T-helper 2 cell treated with Interferon-gamma antibody and Interleukin-4, amounts not matched to agents 5 μg/mL and 100 μg/mL, for 36 hours (primary cell): ENCODE measurements at places on chromosomes 4 and X.

- DNase-seq, result no peak
Measured at GRCh38 chrX:47583240-47583861, 1.1 kb downstream of the TIMP1 start.

- DNase-seq, result no peak
Measured at GRCh38 chr4:68732653-68733466, 62.4 kb upstream of the UGT2B15 start.

GRCh38 chr4:85725721-85726170 lies 250.8 kb downstream of the ARHGAP24 start:
- DNase-seq, result no peak

GRCh38 chr4:119652998-119653397 lies 24.4 kb upstream of the PDE5A start:
- DNase-seq, result no peak

DNA sequence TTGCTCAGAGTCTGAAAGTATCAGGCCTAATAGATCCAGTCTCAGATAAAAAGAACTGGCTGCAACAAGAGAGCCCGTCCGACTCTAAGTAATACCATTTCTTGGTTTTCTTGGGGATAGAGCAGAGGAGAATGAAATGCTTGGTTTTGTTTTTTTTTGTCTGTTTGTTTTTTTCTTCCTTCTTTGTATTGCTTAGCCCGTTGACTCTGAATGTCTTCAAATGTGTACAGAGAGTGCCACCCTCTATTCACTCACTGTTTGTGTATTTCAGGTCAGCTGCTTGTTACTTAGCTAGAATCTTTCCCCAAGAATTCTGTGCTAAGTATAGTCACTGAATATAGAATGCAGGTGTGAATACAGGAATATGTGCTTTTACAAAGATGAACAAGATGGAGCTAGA lies 5.7 kb upstream of the TMEM156 start:
- no peak for DNase-seq

GRCh38 chrX:39787999-39788398 lies 309.8 kb downstream of the BCOR start:
- DNase-seq, result no peak

GRCh38 chr4:70954032-70954431 lies 39.4 kb upstream of the DCK start:
- DNase-seq, result no peak

GRCh38 chr4:78753091-78753490 lies 23.1 kb upstream of the BMP2K start:
- no peak for DNase-seq

DNA sequence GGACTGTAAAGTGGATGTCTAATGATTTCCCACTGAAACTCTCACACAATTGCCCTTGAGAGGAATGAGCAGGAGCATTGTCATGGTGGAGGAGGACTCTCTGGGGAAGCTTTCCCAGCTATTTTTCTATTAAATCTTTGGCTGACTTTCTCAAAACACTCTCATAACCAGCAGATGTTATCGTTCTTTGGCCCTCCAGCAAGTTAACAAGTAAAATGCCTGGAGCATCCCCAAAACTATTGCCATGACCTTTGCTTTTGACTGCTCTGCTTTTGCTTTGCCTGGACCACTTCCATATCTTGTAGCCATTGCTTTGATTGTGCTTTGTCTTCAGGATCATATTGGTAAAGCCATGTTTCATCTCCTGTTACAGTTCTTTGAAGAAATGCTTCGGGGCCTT lies 120.2 kb upstream of the PDE5A start:
- no peak for DNase-seq

- no peak for DNase-seq
Measured at GRCh38 chr4:148477276-148477675, 35.1 kb upstream of the NR3C2 start.

GRCh38 chr4:39114436-39114835 lies 52.4 kb downstream of the KLHL5 start:
- DNase-seq, result no peak

DNA sequence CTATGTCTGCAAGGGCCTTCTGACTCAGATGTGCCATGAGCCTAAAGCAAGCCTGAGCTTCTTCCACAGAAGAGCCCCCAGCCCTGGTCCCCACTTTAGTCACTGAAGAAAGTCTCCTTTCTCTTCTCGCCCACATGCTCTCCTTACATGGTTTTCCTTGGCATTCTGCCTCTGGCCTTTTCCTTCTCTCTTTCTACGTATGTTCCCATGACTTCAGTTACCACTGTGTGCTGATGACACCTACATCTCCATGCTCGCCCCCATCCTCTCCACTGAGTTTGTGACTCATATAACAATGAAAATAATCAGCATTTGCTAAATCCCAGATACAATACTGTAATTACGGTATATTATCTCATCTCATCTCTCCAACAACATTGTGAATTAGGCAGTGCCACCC lies 149.3 kb downstream of the AMMECR1 start:
- DNase-seq, result no peak

DNA sequence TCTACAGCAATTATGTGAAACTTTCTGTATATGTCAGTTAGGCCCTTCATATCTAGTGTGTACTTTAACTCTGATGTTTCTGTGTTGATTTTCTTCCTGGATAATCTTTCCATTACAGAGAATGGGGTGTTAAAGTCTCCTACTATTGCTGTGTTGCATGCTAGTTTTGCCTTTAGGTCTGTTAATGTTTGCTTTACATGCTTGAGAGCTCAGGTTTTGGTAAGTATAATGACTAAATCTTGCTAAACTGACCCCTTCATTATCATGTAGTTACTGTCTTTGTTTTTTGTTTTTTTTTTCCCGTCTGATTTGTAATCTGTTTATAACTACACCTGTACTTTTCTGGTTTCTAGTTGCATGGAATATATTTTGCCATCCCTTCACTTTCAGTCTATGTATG lies 63.6 kb upstream of the UGT2B15 start:
- DNase-seq, result no peak

DNA sequence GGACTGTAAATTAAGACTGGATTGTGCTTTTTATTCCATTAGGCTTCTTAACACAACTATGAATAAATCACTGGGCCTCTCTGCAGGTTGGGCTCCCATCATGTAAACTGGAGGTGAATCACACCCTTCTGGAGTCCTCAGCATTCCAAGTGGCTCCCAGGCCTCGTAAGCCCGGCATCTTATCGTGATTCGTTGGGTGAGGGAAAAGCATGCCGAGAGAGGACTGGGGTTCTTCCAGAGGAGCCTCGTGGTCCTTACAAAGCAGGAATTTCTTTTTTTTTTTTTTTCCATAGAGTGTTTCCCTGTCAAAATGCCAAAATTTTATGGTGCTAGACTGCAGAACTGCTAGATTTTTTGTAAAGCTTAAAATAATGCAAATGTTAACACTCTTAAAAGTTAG lies 20.0 kb downstream of the CLDN22 start:
- no peak for DNase-seq

DNA sequence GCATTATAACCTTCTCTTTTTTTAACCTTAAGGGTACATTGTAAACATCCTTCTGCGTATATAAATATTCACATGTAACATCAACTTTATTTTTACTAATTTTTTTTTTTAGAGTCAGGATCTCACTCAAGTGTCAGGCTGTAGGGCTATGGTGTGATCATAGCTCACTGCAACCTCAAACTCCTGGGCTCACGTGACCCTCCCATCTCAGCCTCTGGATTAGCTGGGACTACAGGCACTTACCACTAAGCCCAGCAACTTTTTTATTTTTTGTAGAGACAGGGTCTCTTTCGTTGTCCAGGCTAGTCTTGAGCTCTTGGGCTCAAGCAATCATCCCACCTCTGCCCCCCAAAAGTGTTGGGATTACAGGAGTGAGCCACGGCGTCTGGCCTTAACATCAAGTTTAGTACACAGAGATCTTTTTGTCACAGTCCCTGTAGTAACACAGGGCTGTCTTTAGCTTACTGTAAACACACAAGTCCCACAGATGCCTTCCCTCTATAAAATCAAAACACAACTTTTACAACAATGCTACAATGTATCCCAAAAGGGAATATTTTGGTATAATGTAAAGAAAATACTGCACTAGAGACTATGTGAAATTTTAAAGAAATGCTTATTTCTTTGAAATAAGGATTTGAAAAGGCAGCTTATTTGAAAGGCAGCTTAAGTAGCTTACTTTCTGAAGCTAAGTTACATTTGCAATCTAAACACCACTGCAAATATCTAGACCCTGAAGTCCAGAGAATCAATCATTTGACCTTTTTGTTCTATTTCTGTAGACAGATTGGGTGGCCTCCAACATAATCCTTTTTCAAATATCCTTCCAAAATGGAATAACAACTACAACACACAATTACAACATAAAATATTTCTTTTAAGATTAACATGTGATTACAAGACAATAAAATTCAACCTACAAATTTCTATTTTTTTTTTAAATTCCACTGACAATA lies 116.0 kb downstream of the APBB2 start:
- no peak for DNase-seq

DNA sequence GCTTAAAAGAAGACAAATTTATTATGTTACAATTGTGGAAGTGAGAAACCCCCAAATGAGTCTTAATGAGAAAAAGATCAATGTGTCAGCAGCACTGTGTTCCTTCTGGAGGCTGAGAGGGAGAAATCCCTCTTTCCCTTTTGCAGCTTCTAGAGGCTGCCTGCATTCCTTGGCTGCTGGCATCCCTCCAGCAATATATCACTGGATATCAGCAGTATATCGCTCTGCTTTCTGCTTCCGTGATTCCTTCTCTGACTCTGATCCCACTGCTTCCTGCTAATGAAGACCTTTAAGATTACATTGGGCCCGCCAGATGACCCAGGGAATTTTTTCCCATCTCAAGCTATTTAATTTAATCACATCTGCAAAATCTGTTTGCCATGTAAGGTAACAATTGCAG lies 1008.0 kb downstream of the RAPGEF2 start:
- no peak for DNase-seq

DNA sequence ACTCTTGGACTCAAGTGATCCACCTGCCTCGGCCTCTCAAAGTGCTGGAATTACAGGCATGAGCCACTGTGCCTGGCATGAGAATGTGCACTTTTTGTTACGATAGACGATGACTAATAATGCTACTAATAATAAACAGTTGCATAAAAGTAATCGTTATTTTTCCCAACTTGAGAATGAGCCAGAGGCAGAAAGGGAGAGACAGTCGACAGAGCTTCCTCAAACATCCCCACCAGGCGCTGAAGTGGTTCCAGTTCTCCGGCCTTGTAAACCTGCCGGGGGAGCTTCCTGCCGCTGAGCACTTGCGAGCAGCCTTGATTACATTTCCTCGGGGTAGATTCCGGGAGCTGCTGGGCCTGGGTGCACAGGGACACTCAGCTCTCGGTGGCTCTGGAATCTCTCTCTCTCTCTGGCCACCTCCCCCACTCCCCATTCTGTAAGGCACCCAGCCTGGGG lies 8.9 kb upstream of the HTRA3 start:
- no peak for DNase-seq

DNA sequence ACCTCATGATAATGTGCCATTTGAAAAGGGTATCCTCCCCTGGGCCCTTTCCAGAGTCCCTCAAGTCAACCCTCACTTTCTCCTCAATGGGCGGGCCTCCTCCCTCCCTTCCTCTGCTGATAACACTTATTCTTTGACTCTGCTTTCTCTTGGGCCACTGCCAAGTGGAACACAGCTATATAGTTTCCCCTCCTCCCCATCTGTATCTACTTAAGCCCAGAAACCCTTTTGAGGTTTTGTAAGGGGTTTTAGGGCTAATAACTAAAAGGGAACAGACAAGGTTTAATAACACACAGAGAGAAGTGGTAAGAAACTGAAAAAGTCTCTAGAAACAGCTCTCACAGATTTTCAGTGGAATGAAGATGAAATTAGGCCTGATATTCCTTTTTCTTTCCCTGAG lies 116.7 kb downstream of the GPC3 start:
- DNase-seq, result no peak

- no peak for DNase-seq
Measured at GRCh38 chr4:93467484-93468155, 360.9 kb upstream of the ATOH1 start.

DNA sequence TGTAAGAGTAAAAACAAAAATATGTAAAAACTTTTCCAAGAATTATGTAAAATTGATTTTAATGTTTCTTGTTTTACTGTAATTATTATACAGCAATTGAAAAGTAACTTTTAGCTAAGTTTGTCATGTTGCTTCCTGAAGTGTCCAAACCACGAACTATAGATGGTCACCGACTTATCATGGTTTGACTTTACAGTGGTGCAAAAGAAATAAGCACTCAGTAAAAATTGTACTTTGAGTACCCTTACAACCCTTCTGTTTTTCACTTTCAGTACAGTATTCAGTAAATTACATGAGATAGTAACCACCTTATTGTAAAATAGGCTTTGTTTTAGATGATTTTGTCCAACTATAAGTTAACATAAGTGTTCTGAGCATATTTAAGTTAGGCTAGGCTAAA lies 93.8 kb downstream of the SLC10A6 start:
- DNase-seq, result no peak

GRCh38 chr4:176735300-176735699 lies 57.4 kb downstream of the VEGFC start:
- DNase-seq, result no peak

DNA sequence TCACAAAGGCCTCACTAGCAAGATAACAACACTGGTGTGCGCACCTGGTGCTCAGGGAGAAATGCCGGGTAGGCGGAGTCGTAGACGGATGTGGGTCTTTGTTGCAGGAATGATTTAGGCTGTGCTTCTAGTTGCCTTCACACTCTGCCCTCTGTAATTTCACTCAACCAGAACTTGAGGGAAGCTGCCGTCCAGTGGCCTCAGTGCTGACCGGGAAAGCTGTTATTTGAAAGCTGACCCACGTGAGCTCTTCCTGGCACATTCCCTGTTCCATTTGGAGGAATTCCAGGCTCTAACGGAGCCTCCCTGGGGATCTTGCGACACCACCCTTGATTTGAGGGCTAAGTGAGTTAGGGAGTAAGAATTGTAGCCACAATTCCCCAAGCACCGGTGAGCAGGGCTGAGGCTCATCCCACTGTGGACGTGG lies 15.9 kb downstream of the SH3TC1 start:
- DNase-seq, result no peak

- DNase-seq, result no peak
Measured at GRCh38 chr4:105909787-105910281, 14.6 kb downstream of the NPNT start.

DNA sequence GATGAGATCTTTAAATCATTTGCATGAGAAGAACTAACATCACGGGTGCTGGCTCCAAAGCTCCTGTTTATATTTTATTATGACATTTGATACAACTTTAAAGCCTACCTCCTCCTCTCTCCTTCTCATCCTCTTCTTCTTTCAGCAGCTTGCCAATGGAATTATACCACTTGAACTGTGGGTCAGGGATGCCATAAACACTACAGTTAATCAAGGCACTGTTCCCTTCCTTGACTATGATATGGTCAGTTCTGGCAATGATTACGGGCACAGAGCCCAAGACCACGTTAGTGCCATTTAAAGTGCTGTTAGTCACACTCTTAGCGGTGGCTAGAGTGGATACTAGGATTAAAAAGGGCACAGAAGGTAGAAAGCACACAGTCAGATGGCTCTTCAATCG lies 20.7 kb downstream of the MFAP3L start:
- no peak for DNase-seq
